ENCODE measurements at places on chromosomes 11 and 22.

GRCh38 chr11:48017831-48018527, 37.6 kb downstream of the PTPRJ start:
- no peak for DNase-seq

- no peak for DNase-seq
These were observed 28.1 kb downstream of the FGF4 start for GRCh38 chr11:69746752-69747742.

DNA sequence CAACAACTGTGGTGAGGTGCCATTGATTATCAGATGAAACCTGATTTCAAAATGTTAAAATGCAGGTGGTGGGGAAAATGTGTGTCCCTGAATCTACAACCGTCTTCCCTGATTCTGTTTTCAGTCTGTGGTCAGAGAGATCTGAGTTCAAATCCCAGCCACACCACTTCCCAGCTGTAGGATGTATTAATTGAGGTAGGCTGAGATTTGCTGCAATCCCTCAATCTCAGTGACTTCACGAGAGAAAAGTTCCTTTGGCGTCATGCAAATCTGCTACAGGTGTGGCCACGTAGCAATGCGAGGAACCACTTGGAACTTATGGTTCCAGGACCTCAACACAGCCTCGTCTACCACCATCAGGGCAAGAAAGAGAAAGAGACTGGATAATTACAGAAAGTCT, 56.2 kb downstream of the BCL2L13 start:
- DNase-seq, result no peak

- DNase-seq, result no peak
These were observed 57.1 kb upstream of the C11orf87 start for GRCh38 chr11:109364851-109365250.

- no peak for DNase-seq
These were observed 25.4 kb downstream of the CREB3L1 start for GRCh38 chr11:46302866-46303265.

- DNase-seq, result no peak
These were observed 39.3 kb downstream of the CD44 start for GRCh38 chr11:35178067-35178805.

- no peak for DNase-seq
These were observed 15.8 kb downstream of the RPL27A start for GRCh38 chr11:8698379-8698851.

- peak; percentile 91 for DNase-seq
These were observed 47.0 kb upstream of the SUSD2 start for GRCh38 chr22:24134090-24134846.

DNA sequence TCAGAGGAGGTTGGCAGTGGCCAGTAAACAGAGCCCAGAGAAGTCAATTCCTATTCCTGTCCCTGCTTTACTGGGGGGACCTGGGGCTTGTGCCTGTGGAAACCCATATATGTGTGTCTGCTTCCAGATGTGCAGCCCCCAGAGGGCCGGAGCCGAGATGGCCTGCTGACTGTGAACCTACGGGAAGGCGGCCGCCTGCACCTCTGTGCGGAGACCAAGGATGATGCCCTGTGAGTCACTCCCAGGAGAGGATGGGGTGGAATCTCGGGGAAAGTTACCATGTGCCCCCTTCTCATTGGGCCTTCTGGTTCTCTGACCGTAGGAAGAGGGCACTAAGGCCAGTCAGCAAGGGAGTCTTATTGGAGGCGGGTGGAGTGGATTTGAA, 5.3 kb downstream of the PLEKHB1 start:
- DNase-seq, result no peak

DNA sequence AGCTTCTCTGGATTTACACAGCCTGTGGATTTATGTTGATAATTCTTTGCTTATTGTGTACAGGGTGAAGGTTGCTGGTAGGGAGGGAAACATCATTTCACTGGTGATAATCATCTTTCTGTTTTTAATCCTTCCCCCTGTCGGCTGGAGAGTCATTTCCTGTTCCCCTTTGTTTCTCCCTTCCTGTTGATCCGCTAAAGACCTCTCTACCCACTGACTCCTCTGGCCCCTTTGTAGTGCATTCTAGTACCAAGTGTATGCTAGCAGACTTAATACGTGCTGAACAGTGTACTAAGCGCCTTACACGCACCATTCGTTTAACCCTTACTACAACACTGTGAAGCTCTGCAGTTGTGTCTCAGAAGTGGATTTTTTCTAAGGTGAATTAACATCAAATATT, 19.0 kb upstream of the OR9Q1 start:
- no peak for DNase-seq

DNA sequence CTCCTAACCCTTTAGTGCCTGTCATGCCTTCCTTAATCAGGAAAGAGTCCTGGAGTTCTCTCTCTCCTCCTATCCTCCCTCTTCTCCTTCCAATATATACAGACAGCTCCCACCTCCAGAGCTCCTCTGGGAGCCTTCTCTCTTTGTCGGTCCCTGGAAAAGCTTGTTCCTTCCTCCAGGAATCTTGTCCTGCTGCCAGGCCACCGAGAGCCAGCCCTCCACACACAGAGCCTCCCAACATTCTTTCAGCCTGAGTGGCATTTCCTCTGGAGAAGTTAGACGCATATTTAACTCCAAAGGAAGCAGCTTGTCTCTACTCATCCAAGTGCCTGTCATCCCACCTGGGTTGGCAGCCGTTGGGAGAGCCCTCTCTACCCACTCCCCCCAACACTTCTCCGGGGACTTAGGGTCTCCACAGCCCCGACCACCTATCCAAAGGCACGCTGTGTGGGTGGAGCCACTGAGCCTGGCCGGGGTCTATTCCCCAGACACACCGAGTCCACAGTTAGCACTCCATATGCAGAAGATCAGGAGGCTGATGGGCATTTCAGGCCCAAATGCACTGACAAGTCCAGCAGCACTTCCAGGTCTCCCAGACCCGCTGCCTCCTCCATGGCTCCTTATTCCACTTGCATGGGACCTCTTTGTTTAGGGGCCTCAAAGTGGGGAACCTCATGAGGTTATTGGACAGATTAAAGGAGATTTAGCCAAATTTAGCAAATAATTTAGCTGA, 31.1 kb downstream of the DKK3 start:
- no peak for DNase-seq

DNA sequence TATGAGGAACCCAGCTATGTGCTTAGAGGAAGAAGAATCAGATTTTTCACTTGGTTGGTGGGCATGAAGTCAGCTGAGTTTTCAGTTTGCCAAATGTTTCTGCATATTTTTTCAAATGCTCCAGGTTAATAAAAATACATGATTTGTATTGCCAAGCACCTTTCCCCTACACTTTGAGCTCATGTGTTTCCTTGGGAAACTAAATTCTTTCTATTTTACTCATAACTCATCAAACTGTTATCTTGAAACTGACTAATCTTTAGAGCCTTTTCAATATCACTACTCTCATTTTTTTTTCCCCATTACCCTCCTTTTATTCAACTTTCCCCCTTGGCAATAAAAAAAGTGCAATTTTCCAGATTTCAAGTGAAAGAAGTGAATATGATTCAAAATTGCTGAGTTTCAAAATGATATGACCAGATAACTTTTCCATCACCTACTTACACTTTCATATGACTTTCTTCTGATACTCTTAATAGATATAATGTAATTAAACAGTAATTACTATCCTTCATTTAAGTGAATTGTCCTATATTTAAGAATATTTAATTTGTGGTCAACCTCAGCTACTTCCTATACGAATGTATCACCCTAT, 91.9 kb upstream of the SOX6 start:
- DNase-seq, result no peak

DNA sequence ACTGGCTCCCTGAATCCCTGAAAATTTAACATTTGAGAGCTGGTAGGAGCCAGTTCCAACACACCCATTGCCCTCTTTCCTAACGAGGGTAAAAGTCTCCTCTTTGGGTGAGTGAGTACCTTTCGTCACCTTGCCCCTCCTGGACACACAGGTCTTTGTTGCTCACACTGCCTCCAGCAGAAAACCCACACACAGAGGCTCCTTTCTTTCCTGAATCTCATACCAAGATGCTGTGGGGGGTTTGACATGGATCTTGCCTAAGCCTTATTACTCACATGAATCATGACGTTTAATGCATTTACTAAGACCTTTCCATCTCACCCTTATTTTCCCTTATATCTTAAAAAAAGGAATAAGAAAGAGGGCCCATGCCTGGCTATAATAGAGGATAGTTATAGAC, 53.0 kb downstream of the PARVA start:
- DNase-seq, result no peak

DNA sequence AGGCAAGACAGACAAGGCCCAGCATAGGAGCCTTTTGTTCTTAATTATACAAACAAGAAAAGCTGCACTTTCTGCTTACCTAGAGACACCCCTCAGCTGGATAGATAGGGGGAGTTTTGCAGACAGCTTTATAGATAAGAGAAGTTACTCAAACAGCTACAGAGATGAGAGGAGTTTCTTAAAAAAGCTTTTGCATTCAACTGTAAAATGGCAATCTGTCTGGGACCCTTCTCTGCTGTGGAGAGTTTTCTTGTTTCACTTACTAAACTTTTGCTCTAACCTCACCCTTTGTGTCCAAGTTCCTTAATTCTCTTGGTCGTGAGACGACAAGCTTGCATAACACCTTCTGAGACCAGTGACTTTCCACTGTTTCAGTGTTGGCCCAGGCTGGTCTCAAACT, 103.8 kb upstream of the CHORDC1 start:
- DNase-seq, result no peak

DNA sequence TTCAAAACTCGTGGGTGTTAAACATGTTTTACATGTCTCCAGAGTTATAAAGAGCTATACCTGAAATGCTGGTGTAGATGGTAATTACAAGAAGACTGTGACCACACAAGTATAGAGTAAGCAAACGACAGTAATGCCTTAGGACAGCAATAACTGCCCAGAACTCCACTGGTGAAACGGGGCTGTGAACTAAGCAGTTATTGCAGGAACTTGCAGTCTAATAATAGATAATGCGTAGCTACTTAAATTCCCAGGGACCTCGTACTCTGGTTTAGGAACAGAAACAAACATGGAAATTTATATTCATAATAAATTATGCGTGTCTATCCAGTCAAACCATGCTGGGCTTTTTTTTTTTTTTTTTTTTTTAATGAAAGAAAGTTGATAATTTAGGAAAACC, 24.9 kb upstream of the TP53AIP1 start:
- DNase-seq, result no peak

GRCh38 chr11:32103941-32104340, 13.1 kb downstream of the RCN1 start:
- DNase-seq, result no peak

GRCh38 chr11:133382131-133382812, 150.0 kb downstream of the OPCML start:
- no peak for DNase-seq

DNA sequence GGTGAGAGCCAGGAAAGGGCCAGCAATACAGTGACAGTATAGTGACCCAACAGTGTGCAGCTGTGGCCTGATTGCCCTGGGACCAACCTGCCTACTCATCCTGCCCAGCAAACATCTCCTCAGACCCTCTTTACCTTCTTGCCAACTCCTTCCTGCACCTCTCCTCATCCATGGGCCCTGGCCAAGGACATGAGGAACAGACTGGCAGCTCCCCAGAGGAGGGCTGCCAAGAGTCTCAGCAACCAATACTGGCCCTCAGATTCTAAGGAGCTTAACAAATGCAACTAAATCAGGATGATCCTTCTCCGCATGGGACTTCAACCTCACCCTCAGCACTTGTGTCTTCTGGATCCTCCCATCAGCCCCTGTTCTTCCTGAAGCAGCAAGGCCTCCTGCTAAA, 77.0 kb downstream of the RPL27A start:
- no peak for DNase-seq

DNA sequence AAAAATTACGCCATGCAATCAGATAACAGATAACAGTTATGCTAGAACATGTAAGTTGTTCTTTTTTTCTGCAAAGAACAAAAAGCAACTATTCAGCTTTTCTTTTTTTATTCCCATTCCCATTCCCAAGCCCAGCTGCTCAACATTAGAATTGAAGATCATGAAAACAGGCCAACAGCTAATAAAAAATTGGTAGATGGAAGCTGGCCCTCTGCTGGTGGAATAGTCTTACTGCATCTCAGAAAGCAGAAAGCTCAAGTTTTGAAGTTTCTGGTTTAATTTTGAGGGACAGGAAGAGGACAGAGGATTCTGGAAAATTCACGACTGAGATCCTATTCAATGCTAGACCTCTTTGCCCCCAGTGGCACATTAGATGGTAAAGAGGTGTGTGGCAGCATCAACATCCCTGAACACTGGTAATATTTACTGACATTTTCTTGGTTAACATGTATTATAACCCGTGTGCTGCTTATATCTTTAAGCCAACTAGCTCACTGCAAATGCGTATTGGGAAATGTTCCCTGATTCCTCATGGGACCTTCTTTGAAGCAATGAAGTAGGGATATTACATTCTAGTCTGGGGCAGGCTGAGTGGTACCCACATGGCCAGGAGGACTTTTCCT, 591.2 kb downstream of the OPCML start:
- DNase-seq, result peak; percentile 28

Data from Kasumi-1 (cell line).